ENCODE measurements at places on chromosomes 4 and X.

- DNase-seq, result no peak
Measured at GRCh38 chr4:122810669-122811068, 16.0 kb upstream of the FGF2 start.

- no peak for DNase-seq
Measured at GRCh38 chr4:141395246-141395830, 174.6 kb downstream of the ZNF330 start.

DNA sequence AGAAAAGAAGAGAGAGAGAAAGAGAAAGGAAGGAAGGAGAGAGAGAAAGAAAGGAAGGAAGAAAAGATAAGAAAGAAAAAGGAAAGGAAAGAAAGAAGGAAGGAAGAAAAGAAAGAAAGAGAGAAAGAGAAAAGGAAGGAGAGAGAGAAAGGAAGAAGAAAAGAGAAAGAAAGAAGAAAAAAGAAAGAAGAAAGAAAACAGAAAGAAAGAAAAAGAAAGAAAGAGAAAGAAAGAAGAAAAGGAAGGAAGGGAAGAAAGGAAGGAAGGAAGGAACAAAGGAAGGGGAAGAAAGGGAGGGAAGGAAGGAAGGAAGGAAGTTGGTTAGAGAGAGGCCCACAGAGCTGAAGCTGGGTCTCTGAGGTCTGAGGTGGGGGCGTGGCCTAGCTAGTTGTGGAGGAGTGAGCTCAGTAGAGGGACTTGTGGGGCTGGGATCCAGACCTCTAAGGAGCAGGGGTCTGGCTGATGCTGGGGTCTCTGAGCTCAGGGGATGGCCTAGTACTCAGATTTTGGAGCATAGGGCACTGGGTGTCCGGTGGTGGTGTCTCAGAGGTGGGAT, 27.1 kb upstream of the PDZD4 start:
- DNase-seq, result no peak

DNA sequence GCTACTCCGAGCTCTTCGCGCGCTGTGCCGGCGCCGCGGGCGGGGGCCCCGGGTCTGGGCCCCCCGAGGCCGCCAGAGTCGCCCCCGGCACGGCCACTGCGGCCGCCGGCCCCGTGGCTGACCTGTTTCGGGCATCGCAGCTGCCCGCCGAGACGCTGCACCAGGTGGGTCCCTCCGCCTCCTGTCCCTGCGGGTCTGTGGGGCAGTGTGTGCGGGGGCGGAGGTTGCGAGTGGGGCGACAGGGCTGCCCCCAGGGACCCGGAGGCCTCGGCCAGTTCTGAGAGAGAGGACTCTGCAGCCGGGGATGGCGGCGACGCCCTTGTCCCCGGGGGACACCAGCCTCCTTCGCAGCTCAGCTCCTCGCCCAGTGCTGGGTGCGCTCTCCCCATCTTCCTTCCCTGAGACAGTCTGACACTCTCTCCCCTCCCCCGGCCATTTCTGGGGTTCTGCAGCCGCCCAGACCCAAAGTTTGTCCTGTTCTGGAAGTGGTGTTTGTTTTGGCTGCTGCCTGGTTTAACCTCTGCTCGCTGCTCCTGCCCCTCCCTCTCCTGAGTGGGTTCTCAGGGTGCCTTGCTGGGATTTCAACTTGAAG, 609 bp downstream of the REPS2 start:
- no peak for DNase-seq

DNA sequence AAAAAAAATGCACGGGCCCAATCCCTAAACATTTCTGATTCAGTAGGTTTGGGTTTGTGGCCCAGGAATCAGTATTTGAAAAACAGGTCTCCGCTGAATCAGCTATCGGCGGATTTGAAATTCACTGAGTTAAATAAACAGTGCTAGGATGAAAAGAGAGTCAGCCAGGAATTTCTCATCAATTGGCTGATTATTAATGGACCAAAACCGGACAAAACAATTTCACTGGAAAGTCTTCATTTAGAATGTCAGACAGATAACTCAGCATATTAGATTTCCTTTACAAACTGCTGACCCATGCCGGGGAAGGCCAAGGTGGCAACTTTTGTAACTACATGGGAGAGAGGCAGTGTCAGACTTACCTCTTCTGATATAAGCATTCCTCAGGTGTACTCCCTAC, 99.4 kb upstream of the LSM6 start:
- no peak for DNase-seq

GRCh38 chr4:189261475-189261874, 679.2 kb upstream of the FRG1 start:
- no peak for DNase-seq

DNA sequence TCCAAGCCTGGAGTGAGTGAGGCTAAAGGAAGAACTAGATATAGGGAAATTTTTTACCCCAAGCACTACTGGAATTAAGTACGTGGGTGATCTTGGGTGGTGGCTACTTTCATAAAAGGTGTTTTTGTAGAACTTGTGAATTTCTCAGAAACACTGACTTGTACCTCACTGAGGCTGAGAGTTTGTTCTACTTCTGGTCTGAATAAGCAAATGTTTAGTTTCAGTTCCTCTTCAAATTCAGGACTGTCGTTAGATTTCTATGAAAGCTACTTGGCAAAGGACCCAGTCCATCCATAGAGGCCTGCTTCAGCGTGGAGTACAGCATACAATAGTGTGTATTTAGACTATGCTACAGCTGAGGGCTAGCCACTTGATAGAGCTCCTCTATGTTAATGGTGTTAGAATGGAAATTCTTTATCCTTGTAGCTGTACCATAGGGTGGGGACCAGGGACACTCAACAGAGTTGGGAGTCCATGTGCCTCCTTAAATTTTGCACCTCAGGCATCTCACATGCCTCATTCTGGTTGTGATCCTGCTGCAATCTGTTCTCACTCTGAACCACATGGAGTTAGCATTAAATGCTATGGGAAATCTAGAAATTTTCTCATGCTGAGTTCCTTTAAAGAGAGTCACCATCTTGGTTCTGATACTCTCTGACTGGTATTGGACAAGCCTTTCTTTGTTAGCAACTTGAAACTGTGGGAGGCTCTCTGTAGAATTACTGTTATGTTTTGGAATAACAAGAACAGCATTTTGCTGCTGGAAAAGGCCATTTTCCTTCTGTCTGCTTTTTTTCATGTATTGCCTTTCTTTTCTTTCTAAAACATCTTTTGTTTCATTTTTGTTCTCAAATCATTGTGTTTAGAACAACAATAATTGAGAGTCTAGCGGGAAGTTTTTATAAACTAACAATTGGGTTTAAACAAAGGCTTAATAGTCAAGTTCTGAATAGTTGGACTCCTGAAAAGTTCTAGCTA, 86.8 kb downstream of the PDGFRA start:
- DNase-seq, result peak; percentile 50

- peak; percentile 60 for DNase-seq
Measured at GRCh38 chrX:78754917-78755316, 7.4 kb downstream of the LPAR4 start.

DNA sequence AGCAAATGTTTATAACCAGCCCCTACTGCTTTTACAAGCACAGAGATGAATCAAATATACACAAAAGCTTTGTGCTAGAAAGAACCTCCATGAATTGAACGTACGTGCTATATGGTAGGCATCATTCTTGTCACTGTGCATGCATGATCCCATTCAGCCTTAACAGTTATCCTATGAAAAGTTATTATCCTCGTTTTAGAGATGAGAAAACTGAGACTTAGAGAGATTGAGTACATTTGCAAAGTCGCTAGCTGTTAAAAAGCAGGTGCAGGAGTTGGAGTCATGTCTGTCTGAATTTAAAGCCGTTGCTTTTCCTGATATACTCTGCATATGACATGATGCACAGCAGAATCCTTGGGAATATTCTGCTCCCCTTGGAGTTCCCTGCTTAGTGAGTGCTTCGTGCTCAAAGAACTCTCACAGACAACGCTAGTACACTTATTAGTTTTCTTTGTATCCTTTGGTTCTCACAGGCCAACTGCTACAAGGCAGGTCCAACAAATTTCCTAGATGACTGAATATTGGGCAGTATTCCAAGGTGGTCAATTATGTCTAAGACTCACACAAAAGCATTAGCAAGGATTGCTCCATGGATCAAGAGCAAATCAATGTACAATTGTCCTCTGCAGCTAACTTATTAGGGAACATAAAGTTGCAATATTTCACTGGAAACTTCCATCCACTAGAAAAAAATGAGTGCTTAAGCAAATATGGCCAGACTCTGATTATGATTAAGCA, 42.8 kb upstream of the TRIM2 start:
- no peak for DNase-seq

DNA sequence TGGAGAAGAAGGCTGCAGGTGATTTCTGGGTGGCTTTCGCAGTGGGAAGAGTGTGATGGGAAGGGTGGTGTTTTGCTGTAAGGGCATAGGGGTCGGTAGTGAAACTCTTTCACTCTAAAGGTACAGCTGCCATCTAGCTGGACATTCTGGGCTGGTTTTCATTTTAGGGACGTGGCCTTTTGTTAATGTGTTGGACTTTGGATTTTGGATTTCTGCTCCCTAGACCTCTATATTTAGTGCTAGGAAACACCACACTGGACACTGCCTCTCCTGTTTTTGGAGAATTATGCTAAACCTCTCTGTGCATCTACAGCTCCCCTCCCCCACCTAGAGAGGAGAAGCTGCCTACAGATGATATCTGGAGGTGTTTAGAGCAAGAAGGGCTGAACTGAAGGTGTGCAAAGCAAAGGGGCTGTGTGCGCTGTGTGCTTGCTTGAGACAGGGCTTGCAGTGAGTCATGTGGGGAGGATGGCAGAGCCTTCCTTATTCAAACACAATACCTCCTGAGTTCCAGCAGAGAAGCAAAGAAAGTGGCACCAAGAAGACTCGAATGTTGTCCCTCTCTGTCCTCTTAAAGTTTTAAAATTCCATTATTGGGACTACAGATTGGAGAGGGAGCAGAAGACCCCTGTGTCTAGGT, 47.9 kb downstream of the STARD8 start:
- DNase-seq, result no peak

DNA sequence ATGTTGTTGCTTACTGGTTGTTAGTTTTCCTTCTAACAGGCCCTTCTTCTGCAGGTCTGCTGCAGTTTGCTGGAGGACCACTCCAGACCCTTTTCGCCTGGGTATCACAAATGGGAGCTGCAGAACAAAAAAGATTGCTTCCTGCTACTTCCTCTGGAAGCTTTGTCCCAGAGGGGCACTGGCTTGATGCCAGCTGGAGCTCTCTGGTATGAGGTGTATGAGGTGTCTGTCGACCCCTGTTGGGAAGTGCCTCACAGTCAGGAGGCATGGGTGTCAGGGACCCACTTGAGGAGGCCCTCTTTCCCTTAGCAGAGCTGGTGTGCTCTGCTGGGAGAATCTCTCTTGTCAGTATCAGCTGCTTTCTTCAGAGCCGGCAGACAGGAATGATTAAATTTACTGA, 127.4 kb upstream of the EDA2R start:
- DNase-seq, result no peak

- no peak for DNase-seq
Measured at GRCh38 chr4:121242188-121242750, 78.1 kb upstream of the TNIP3 start.

DNA sequence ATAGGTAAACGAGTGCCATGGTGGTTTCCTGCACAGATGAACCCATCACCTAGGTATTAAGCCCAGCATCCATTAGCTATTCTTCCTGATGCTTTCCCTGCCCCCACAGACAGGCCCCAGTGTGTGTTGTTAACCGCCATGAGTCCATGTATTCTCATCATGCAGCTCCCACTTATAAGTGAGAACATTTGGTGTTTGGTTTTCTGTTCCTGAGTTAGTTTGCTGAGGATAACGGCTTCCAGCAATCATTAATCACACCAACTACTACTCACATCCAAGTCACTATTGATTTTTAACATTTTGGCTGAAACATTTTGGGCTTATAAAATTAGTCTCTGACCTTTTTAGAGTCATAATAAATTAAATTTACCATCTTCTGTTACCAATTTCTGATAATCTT, 205.3 kb downstream of the SPOCK3 start:
- no peak for DNase-seq

DNA sequence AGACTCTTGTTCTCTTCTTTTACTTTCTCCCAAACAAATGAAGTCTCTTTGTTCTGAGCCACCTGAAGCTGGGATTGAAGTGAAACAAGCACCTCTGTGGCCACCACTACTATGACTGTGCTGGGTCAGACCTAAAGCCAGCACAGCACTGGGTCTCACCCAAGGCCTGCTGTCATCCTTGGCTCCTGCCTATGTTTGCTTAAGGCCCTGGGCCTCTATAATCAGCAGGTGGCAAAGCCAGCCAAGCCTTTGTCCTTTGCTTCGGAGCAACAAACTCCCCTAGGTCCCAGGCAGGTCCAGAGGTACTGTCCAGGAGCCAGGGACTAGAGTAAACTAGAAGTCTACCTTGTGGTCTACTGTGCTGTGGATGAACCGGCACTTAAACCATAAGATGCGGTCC, 220.6 kb upstream of the ARSJ start:
- no peak for DNase-seq

GRCh38 chr4:127709456-127709855, 20.7 kb upstream of the SLC25A31 start:
- DNase-seq, result no peak

DNA sequence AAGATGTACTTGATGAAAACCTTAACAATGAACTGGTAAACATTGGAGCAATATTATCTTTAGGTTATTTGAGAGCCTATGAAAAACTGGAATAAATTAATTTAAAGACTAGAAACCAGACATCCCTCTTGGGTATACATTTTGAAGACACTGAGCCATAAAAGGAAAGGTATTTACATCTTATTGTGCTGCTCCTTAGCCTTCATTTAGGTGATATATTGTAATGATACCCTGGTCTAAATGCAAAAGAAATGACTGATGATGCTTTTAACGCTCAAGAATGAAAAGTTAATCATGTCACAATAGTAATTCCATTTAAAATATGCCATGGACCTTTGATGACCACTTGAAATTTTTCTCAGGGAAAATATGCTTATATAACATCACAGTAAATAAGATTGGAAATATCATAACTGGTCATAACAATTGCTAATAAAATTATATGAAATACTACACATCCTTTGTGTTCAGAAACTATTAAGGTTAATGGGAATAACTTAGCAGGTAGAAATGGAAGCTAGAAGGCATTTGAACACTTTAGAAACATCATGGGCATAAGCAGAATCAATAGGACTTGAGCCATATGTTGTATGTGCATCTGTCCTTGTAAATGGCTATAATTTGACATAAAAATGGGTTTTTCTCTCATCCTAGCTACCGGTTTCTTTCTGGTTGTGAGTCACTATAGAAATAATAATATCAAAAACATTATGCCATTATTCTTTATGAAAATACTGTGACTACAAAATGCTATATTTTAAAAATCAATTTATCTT, 979.7 kb downstream of the RAPGEF2 start:
- no peak for DNase-seq

Data from NAMALWA (cell line).